ACHN (cell line): ENCODE measurements at places on chromosomes 11 and 22.

- no peak for DNase-seq
Measured at GRCh38 chr11:77436506-77436905, 37.4 kb downstream of the PAK1 start.

DNA sequence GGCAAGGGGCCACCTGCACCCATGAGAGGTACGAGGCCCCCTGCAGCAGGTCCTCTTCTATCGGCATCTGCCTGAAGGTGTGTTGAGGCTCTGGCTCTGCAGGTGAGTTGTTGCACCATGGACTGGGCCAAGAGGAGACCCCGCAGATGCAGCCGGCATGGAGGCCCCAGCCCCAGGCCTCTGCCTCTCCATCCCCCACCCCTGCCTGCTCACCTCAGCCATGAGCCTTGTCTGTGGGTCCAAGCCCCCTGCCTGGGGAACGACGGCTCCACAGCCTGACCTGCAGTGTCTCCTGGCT is 1386.2 kb downstream of the BRD1 start:
- no peak for DNase-seq

DNA sequence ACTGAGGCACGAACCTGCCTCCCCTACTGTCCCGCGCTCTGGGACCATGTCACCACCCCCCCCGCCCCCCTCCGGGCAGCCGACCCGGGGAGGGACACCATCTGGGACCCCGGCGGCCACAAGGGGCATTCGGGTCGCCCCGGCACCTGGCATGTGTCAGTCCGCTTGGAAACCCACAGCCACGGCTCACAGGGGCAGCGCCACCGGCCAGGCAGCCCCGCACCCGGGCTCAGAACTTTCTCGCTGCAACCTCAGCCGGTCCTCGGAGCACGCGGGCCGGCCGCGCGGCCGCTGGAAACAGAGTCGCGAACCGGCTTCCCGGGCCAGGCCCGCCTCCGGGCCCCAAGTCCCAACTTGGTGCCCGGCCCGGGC is 159.9 kb upstream of the GRK3 start:
- DNase-seq = no peak

GRCh38 chr11:95115597-95115996 is 26.0 kb downstream of the ENDOD1 start:
- DNase-seq = no peak

GRCh38 chr11:9562716-9563115 is 10.8 kb upstream of the WEE1 start:
- no peak for DNase-seq

DNA sequence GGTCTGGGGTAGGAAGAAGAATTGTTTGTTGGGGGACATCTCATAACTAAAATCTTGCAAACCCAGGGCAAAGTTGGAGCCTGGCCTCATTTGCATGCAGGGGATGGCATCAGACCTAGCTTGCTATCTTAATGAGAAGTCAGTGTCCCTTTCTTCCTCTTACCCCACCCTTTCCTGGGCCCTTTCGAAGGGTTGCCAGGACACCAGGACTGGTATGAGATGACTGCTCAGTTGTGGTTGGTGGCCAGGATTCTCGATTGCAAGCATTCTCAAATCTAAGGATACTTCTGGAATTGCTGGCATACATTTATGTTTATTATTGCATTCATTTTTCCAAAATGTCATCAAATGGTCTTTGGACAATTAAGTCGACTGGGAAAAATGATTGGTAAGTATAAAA is 131.0 kb downstream of the SLC1A2 start:
- no peak for DNase-seq

GRCh38 chr11:118139578-118139977 is 13.0 kb downstream of the SCN4B start:
- DNase-seq = no peak

GRCh38 chr11:113341388-113342165 is 27.2 kb downstream of the TTC12 start:
- no peak for DNase-seq

DNA sequence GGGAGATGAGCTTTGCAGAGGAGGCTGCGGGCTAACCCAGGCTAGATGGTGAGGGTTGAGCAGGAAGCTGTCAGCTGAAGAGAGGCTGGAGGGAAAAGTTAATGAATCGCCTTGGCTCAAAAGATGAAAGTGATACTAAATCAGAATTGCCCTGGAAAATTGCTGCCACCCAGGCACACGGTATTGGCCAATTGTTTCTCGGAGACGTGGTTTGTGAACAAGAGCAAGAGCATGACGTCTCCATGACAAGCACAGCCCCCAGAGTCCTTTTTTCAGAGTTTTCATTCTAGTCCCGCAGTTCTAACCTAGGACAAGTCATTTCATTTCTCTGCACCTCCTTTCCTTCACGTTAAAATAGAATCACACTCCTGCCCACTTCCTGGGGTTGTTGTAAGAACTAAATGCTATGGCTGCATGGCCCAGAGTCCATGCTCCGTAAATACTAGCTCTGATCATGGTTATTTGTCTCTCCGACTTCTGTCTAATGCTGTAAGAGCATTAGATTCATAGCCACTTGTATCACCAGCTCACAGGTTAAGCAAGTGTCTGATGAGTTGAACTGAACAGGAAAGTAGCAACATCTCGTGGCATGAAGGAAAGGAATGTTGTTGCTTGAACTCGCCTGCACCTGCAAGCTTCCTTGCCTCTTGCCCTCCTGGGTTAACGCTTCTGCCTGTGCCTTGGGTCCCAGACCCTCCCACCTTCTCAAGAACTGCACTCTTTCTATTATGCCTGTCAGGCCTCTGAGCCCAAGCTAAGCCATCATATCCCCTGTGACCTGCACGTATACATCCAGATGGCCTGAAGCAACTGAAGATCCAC is 33.8 kb upstream of the NUP50 start:
- no peak for DNase-seq

- DNase-seq = no peak
Measured at GRCh38 chr11:66274219-66274618, 3.8 kb upstream of the CNIH2 start.

- peak; percentile 8 for DNase-seq
Measured at GRCh38 chr11:83681031-83681781, 395.0 kb upstream of the CCDC90B start.

GRCh38 chr11:17543574-17544180 is 539 bp downstream of the USH1C start:
- DNase-seq = no peak

- DNase-seq = no peak
Measured at GRCh38 chr11:70024773-70025045, 53.4 kb upstream of the ANO1 start.

DNA sequence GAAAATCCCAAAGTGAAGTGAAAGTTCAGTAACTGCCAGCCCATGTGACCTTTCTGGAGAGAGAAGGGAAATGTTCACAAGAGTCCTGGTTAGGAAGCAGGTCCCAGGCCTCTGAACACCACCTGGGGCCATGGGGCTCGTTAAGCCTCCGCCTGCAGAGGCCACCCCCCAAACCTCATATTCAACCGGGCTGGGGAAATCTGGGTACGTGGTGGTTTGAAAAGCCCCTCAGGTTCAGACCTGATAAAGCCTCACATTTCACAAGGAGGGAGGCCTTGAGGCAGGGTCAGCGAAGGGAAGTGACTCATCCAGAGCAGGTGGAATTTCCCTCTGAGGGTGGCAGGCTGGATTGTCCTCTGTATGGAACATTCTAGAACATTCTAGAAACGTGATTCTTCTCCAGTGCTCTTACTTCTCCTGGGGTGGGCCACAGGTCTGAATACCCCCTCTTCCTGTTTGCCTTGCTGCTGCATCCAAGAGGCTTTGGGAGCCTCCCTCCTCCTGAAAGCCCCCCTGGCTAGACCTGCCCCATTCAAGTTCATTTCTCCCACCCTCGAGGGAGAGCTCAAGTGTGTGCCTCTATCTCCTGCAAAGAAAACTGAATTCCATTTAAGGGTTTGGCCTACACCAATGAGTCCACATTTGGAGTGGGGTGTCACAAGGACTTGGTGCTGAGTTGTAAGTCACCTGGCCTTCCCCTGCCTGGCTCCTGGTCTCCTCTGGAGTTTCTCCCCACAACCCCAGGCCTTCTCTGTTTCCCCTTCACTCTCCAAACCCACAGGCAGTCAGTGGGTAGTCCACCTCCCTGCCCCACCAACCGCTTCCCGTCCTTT is 6.3 kb downstream of the FXYD2 start:
- peak; percentile 66 for DNase-seq

DNA sequence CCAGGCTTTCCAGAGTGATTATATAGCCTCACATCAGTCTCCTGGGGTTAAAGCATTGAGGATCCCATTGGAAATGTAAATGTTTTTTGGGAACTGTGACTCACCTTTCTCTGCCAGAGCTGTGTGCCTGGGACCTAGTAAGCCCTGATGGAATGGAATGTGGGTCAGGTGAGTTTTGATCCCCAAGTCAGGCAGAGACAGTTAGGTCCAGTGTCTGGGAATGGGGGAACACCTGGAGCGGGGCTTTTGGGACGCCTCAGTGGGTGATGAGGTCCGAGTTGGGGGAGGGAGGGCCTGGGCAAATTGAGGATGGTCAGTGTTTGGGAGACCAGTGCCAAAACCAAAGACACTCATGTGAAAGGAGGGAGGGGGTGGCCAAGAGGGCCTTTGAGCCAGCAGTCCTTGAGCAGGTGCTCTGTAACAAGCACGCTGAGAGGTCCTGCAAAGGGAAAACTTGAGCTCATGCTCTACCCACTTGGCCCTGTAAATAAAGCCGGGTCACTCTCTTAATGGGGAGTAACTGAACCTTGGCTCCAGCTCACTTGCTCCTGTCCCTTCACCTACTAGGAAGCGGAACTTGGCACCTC is 104.7 kb downstream of the NAV2 start:
- no peak for DNase-seq

GRCh38 chr11:1691878-1692707 is 4.9 kb upstream of the KRTAP5-6 start:
- no peak for DNase-seq

GRCh38 chr22:42459287-42460063 is 27.3 kb upstream of the NFAM1 start:
- DNase-seq = no peak

DNA sequence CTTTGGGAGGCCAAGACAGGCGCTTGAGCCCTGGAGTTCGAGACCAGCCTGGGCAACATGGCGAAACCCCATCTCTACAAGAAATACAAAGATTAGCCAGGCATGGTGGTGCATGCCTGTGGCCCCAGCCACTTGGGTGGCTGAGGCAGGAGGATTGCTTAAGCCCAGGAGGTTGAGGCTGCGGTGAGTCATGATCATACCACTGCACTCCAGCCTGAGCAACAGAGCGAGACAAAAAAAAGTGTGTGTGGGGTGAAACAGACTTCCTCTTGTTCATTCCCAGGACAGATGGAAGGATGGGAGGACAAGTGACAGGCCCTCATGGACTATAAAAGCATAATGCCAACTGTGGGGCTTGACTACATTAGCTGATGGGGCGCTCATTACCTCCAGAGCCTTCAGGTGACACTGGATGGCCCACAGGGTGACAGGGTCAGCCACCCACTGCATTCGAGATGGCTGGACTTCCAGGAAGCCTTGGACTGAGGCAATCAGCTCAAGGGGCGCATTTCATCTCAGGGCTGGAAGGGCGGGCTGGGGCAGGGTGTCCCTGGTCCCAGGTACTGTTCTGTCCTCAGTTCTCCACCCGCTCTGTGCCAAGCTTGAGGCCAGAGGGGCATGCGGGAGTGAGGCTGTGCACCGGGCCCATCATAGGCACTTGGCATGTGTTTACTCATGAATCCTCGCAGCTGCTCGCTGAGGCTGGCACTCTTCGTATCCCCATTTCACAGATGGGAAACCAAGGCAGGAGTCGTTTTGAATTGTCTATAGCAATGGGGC is 12.5 kb downstream of the NPTXR start:
- DNase-seq = peak; percentile 91

DNA sequence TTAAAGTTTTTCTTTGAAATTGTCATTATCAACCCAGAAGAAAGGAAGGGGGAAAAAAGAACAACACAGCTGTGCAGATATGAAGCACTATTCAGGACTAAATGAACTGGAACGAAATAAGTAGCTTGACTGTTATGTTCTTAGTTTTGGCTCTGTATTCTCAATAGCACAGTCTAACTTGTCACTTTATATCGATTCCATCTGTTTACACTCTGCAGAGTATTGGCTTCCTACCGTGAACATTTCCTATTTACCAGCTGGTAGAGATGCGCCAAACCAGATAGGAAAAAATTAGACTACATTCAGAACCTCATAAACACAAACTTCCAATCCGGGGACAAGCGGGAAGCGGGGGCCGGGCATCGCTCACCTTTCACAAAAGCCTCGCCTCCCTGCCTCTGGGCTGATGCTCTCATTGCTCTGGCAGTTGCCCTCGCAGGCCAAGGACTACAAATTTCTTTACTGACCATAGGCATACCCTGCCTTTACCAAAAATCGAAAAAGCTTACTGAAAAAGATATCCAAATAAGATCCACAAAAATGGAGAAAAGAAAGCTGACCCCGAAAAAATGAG is 66.2 kb downstream of the EFCAB6 start:
- no peak for DNase-seq

GRCh38 chr22:42685941-42686653 is 34.6 kb downstream of the A4GALT start:
- no peak for DNase-seq

GRCh38 chr11:16966930-16967671 is 47.1 kb downstream of the PLEKHA7 start:
- DNase-seq = peak; percentile 34

DNA sequence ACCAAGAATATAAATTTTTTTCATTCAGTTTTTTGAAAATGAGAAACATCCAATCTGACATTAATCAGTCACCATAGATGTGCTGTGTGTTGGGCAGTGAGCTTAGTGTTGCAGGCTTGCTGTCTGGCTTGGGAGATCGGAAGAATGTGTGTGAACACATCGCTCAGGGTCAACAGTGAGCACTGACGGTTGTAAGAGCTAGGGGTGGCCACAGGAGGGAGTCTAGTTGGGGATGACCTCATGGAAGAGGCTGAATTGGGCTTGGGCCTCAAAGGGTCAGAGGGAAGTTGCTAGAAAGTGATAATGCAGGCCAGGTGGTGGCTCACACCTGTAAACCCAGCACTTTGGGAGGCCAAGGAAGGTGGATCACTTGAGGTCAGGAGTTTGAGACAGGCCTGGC is 375.4 kb downstream of the DDX10 start:
- no peak for DNase-seq

- DNase-seq = no peak
Measured at GRCh38 chr11:127044535-127044934, 44.0 kb upstream of the KIRREL3 start.

- DNase-seq = peak; percentile 16
Measured at GRCh38 chr11:126352934-126353801, 2.3 kb upstream of the ST3GAL4 start.

DNA sequence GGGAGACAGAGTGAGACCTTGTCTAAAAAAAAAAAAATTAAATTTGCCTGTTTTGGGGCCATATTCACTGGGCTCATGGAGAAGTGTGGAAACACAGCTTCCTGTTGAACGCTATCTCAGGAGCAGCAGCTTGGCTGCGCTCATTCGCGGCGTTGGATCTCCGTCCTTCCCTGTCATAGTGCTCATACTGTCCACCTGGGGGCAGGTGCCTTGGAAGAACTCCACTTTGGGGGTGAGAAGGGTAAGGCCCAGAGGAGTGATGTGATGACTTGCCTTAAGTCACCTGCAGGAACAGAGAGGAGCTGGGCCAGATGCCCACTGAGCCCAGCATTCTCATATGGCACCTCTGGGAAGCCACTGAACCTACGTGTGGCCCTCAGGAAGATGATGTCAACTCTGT is 82.8 kb downstream of the CABIN1 start:
- no peak for DNase-seq

- DNase-seq = no peak
Measured at GRCh38 chr22:28627791-28628190, 51.8 kb downstream of the TTC28 start.
